Stimulated activated CD4-positive, alpha-beta T cell treated with anti-CD3 and anti-CD28 coated beads, Interleukin-15, amount 100 ng/mL, for 1 hour (primary cell): ENCODE measurements at places on chromosomes 3 and 15.

DNA sequence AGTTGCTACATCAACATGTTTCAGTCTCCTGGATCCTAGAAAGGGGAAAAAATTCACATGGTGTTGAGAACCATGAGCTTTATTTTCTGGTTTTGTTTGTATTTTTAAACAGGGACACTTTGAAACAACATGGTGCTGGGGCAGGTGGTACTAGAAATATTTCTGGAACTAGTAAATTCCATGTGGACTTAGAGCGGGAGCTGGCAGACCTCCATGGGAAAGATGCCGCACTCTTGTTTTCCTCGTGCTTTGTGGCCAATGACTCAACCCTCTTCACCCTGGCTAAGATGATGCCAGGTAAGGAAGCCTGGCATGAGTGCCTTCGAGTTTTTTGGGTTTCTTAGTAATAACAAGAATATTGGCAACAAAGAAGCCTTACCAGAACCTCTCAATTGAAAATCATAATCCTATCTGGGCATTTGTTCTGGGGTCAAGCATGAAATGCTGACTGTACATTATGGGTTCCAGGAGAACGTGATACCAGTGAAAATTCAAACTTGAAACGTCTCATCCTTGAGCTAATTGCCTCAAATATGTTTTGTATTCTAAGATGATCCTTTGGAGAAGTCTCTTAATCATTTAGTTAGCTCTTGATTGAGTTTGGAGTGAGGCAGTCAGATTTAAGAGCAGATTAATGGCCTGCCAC lies 7.9 kb downstream of the ALAS1 start:
- no peak for DNase-seq

GRCh38 chr3:87333393-87333892 lies 57.1 kb upstream of the POU1F1 start:
- no peak for DNase-seq

GRCh38 chr15:99454941-99455788 lies 110.6 kb upstream of the MEF2A start:
- DNase-seq: no peak

DNA sequence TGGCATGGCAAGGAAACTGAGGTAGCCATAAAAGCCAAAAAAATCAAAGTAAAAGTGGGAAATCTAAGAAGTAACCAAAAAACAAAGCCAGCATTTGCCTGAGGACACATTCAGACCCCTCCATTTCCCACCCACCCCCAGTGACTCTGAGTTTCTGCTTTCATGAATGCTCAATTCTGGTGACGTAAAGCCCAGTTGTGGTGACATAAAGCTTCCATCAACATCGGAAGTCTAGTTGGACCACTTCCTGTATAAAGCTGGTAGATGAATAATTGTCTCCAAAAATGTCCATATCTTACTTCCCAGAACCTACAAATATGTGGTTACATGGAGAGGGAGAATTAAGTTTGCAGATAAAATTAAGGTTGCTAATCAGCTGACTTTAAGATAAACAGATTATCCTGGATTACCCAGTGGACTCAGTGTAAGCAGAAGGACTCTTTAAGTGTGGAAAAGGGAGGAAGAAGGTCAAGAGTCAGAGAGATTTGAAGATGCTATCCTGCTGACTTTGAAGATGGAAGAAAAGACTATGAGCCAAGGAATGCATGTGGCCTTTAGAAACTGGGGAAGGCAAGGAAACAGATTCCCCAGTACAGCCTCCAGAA lies 62.0 kb upstream of the ST3GAL6 start:
- DNase-seq: no peak

DNA sequence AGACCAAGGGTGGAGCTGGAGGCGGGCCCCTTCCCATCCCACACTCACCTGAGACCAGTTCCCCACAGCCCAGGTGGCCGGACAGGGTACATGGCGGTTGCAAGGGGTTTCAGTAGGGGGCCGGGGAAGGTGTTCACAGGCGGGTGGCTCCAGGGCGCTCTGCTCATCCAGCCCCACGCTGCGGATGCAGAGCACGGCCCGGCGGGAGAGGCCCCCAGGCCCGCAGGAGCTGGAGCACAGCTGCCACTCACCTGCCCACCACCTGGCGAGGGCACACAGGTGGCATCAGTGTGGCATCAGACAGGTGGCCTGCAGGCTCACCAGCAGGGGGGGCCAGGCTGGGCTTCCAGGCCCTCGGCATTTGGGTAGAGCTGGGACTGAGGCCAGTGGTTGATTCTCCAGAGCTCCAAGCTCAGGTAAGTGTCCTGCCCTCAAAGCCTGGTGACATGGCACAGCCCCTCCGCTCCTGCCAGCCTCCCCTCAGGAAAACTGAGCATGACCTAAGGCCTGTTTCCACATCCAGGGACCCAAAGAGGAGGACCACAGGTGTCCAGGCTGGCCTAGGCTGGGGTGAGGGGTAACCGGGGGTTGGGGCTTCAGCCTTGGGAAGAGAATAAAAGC lies 43.8 kb downstream of the ADAMTS7 start:
- DNase-seq: no peak

DNA sequence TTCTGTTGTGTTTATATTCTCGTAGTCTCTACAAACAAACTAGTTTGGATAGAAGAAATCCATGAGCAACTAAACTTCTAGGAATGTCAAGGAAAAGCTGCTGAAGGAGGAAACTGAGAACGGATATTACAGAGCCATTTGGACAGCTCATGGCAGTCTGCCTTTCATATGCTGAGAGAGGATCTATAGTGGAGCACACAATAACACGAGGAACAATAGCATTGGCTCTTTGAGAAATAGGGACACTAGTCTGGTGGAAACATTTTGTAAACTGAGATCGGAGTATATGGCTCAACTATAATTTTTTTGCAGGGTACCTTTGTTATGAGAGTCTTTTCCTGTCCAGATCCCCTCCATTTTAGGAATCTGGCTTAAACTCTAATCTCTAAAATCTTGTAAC lies 200.5 kb downstream of the CLSTN2 start:
- DNase-seq: no peak

GRCh38 chr15:72785432-72785831 lies 1.9 kb upstream of the ADPGK start:
- no peak for DNase-seq

DNA sequence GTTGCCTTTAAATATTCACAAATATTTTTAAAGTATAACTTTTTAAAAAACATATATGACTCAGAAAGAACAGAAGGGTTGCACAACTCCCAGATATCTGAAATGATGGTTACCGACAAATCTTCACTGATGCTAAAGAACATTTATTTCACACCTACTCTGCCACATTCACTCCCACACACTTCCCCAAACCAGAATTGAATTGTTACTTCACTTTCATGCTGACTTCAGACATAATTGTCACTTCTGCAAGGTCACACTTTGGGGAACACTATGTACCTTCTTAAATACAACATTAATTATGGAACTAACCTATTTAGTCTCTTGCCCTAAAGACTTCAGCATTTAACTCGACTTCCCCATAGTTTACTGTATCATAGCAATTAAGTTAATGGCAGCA lies 795.1 kb downstream of the FHIT start:
- no peak for DNase-seq

DNA sequence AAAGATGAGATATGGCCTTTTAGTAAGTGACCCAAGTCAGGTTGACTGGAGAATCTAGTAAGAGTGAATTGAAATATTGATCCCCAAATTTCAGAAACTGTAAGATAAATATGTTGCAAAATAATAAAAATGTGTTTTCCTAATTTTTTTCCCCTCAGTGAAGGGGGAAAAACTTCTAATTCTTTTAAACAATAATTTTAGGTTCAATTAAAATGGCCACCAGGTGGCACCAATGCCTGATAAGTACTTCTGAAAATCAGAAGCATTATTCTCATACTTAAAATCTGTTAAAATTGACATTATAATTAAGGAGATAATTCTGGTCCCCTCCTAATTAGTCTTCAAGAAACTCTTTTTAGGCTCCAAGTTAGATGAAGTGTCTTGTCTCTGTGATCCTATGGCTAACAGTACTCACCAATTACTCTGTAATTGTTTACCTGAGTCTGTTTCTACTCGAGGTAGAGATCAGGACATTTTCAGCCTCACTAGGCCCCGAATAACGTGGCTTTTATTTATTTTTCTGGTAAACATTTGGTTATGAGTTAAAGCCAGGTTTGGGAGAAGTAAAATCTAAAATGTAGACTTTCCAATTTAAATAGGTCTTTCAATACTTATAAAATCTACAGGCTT lies 52.6 kb downstream of the NMD3 start:
- DNase-seq: no peak

- no peak for DNase-seq
Observed at GRCh38 chr15:41842229-41842628, 3.6 kb downstream of the PLA2G4B start.

DNA sequence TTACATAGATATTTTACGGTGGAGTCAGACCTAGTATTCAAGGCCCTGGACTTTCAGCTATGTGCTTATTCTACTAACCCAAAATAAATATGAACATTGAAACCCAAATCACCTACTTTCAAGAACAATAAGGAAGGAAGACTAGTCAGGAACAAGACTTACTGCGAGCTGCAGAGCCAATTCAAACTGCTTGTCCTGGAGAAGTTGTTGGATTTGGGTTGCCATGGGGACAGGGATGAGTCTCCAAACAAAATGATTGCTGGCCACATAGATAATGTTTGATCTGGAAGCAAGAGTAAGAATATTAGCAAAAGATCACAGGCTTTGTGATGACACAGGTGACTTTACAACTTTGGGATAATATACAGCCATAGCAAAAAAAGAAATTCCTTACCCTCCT lies 21.6 kb upstream of the PLA2G4F start:
- no peak for DNase-seq

DNA sequence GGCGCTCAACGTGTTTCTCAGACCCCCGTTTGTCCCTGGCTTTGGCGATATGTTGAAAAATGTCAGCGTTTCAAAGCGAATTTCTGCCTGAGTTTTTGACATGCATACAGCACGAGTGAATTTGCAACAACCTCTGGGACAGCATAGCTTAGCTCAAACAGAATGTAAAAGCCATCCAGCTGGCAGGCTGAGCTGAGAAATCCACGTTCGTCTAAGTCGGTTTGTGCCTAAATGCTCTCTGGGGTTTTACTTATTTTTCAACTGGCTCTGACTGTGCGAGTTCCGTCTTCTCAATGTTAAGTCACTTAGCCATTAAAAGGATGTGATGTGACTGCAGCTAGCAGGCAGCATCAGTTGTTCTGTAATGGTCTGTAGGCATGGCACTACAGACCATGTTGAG lies 243.5 kb upstream of the SLCO3A1 start:
- no peak for DNase-seq

DNA sequence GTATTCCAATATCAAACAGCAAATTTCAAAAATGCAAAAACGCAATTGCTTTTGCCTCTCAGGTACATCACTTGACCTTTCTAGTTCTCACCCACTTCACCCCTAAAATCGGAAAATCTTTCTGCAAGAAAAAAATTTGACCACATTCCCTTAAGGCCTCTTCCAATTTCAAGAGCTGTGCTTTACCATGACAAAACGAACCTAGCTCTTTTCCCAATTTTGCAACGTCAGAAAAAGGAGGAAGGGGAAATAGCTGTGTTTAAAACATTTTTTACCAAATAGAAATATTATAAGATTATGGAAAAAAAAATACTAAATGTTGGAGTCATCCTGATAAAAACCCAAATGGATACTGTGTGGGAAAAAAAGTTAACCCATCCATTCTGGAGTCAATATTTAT lies 1.1 kb upstream of the NR2C2 start:
- no peak for DNase-seq

GRCh38 chr15:62850791-62851291 lies 191.7 kb upstream of the TPM1 start:
- no peak for DNase-seq

GRCh38 chr3:105040026-105040622 lies 326.6 kb upstream of the ALCAM start:
- DNase-seq: no peak

DNA sequence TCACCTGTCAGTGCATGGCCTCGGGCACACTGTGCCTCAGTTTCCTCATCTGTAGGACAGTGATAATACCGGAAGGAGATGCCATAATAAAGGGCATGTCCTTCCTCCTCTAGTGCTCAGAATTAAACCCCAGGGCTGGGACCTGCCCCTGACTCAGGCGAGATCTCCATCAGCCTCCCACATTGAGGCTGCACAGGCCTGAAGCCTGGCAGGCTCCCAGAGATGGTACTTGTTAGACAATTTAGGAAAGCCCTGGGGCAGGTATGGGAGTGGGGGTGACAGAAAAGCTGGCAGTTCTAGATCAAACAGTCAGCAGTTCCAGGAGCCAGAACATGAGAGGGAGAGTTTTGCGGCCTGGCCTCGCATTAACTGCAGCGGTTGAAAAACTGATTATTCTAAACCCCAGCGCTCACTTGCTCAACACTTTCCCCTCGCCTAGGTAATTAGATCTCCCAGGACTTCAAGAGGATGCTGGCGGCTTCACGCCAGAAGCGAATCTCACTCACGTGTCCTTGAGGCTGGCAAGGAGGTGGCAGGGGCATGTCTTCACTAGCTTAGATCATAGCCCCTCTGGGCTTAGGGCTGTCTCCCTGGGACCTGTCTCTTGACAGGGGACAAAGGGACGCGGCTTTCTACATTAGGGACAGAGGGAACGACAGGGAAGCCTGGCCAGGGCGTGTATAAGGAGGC lies 73.1 kb downstream of the ATP2B2 start:
- DNase-seq: no peak

DNA sequence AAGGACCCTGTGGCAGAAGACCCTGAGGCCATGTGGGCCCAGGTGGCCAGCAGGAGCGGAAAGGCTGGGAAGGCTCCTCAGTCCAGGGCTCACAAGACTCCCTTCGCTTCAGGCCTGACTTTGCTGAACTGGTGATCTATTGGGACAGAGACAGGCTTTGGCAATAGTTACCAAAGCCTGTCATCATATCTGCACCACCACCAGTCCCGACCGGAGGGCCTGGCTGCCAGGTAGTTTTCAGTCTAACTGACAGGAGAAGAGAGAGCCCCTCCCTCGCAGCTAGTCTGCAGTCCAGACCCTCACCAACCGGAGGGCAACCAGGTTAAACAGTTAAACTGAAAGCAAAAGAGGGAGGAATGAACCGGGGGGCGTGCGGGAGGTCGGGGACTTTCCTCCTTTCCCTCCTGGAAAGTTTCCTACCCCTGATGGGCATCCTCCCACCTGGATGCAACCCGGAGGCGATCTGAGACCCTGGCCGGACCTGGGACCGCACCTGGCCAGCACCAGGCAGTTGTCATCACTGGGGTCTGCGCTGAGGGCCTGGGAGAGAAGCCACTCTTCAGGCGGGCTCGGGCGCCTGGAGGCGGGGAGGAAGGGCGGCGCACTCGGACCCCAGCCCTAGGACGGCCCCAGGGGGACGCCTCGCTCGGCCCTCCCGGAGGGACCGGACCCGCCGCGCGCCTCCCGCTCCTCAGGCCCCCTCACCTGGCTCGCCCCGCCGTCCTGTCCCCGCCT lies 435 bp downstream of the RAB27A start:
- DNase-seq: no peak
